ENCODE measurements at places on chromosomes 6 and 20.
A peak's percentile ranks its signal among the peaks of the same experiment; 100 is the strongest.

- peak; percentile 13 for DNase-seq
Measured at GRCh38 chr6:16979677-16980370, 122.0 kb upstream of the STMND1 start.

- no peak for DNase-seq
Measured at GRCh38 chr6:155325700-155326516, 11.6 kb upstream of the TFB1M start.

GRCh38 chr6:157519255-157520116 is 138.5 kb downstream of the ZDHHC14 start:
- DNase-seq: no peak

DNA sequence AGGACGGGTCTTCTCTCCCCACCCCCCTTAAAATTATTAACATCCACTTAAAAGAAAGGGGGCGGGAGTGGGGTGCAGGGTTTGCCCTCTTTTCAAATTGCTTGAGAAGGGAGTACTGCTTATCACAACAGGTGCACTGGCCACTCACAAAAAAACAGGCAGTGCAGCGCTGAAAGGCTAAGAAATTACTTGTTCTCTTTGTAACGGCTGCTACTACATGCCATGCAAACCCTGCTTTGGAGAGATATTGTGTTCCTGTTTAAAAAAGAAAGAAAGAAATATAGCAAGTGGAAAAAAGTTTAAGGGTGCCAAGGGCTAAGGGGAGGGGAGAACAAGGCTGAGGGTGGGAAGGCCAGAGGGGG is 312.7 kb upstream of the JARID2 start:
- no peak for DNase-seq

DNA sequence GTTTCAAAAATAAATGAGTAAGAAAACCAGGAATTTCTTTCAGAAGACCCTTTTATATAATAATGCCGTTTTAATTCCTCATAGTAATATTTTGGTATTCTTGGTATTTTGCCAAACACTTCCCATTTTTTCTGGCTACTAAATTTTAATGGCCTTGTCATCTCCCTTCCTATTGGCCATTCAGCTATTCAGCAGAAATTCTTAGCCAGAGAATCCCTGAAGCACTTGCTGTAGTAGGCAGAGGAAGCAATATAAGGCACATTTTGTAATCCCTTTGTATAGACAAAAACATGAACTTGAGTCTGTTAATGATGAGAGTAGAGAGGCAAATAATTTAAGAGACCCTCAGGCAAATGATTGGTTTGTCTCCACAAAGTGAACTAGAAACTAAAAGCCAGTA is 118.4 kb upstream of the LAMP5 start:
- DNase-seq: no peak

DNA sequence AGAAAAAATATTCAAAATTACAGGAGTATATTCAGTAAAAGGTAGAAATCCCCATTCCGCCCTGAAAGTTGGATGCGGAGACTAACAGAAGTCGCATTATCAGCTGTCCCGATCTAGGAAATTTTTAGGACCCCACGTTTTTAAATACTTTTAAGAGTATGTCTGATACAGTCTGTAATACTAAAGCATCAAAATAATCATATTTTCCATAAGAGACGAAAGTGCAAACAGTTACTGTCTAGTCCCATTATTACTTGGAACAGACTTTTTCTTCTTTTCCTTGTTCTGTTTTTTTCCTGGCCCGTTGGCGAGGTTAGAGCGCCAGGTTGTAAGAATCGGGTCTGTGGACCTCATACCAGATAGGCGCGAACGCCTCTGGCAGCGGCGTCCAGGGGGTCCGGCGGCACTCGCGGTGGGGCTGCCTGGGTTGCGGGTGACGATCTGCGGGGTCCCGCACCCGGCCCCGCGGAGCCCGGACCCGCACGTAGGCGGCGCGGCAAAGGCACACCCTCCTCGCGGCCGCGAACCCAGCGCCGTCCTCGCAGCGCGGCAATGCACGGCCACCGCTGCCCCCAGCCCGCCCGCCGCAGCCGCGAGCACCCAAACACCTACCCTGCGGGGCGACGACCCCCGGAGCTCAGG is 460 bp downstream of the PLAGL1 start:
- no peak for DNase-seq
